ENCODE measurements at places on chromosomes 2 and 18. TPM values are rescaled to one million over a fixed set of nuclear protein-coding genes. Genes with fewer than 3 reads are reported as not detected.

Gene SKA1
- 0.11 TPM for total RNA-seq

Gene ACMSD
- total RNA-seq: not detected

Gene LGALSL
- 15.5 TPM for total RNA-seq

DNA sequence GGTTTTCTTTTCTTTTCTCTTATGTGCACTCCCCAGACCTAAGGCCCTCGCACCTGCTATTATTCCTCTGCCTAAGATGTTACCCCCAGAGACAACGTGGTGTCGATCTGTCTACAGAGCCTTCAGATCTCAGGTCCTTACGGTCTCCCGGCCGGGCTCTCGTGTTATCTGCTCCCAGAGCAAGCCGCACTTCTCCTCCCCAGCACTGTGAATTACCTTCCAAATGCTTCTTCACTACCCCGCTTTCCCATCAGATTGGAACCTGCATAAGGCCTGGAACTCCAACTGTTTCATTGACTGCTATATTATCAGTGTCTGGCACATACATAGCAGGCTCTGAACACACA lies 71.2 kb upstream of the ODC1 start:
- H3K4me1 ChIP-seq: no peaks in the 10 kb centered on the region
- no peaks in the 10 kb centered on the region for H3K27me3 ChIP-seq
- no peaks in the 10 kb centered on the region for H3K36me3 ChIP-seq
- H3K4me3 ChIP-seq: no peak overlapping the region
- no peak for DNase-seq

- no peaks in the 10 kb centered on the region for H3K36me3 ChIP-seq
- peak; percentile 41 for DNase-seq
- H3K4me1 ChIP-seq: peaks cover 8% of the 10 kb centered on the region
- H3K27ac ChIP-seq: no peak overlapping the region
- H3K27me3 ChIP-seq: no peaks in the 10 kb centered on the region
- H3K4me3 ChIP-seq: no peak overlapping the region
Observed at GRCh38 chr2:33275689-33276444, 200.6 kb upstream of the RASGRP3 start.

DNA sequence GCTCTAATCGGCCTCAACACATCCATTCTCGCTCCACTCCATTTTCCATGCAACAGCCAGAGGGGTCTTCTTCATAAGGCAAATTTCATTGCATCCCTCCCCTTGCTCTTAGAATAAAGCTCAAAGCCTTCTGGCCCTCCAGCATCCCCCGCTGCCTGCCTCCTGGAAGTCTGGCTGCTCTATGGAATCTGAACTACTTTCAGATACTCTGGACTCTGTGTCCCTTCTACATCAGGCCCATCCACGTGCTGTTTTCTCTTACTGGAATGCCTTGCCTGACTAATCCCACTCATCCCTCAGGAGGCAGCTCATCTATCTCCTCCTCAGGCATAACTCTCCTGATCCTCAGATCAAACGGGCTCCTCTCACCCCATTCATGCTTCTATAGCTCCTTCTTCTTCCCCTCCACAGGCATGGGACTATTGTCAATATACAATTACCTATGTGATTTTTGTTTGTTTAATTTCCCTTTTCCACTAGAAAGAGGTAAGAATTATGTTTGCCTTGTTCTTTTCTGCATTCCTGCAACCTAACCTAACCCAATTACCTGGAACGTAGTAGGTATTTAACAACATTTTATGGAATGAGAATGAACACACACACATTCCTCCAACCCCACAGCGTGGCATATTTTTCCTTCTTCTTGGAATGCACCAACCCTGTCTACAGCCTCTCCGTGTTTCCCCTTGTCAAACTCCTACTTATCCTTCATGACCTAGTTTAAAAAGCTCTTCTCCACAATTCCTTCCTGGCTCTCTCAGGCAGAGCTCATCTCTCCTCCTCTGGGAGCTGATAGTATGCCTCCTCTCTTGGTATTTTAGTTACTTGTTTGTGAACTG lies 49.5 kb downstream of the LBH start:
- H3K4me1 ChIP-seq: no peaks in the 10 kb centered on the region
- H3K36me3 ChIP-seq: no peaks in the 10 kb centered on the region
- no peak overlapping the region for H3K27ac ChIP-seq

Gene DYSF
- total RNA-seq: 5.9 TPM

DNA sequence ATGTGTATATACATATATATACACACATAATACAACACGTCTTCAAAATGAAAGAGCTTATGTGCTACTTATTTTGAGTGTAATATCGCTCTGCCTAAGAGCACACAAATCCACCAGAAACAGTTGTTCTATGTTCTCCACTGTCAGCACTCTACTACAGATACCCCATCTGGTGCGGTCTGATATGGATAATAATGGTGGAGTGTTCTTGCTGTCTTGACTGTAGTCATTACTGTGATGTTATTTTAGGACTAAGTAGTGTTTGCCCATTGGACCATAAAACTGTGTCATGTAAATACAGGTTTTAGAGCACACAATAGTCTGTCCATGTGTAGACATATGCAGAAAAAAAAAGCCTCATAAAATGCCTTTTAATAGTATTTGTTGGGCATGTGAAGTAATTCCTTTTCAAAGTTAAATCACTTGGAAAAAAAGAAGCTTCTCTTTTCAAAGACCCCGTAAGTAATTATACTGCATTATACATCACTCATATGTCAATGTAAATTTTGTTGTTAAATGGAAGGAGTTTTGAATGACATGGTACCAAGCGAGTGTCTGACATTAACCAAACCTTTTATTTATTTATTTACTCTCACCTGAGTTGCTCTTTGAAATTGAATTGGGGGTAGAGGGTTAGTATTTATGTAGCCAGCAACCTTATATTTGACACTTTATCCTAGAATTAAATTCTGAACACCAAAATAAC lies 1249.2 kb upstream of the ZEB2 start:
- DNase-seq: no peak
- H3K4me3 ChIP-seq: no peak overlapping the region
- no peaks in the 10 kb centered on the region for H3K27me3 ChIP-seq
- H3K27ac ChIP-seq: no peak overlapping the region

- H3K4me3 ChIP-seq: no peak overlapping the region
- no peaks in the 10 kb centered on the region for H3K4me1 ChIP-seq
- H3K36me3 ChIP-seq: no peaks in the 10 kb centered on the region
- no peak overlapping the region for H3K27ac ChIP-seq
- DNase-seq: no peak
- no peaks in the 10 kb centered on the region for H3K27me3 ChIP-seq
Observed at GRCh38 chr2:3115301-3116042, 262.1 kb downstream of the EIPR1 start.

DNA sequence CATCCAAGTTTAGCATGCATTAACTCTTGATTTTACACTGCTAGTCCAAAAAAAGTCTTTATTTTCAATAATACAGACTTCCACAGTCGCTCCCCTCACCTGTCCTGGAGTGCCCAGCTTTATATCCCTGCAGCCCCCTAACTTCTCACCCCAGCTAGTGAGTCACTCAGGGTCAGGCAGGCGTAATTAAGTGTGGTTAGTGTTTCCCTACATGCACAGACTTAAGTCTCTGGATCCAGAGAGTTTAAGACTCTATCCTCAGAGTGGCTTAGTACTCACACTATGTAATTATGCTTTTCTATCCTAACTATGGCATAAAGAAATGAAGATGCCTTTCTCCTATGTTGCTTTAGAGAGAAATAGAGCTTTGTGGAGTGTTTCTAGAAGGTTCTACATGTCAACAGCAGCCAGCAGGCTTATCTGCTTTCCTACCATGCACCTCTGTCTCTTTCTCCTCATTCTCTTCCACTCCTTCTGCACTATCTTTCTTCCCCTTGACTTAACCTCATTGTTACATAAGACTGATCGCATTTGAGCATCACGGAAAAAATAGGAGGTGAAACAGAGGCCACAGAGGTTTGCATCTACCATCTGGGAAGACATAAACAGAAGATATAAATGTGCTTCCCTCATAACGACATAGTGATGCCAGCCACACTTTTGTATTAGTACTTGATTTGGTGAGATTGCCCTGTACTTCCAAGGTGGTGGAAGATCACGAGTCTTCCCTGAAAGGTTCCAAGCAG lies 34.4 kb upstream of the PMAIP1 start:
- H3K27me3 ChIP-seq: no peaks in the 10 kb centered on the region
- no peaks in the 10 kb centered on the region for H3K4me1 ChIP-seq
- H3K27ac ChIP-seq: no peak overlapping the region
- no peak overlapping the region for H3K4me3 ChIP-seq
- no peaks in the 10 kb centered on the region for H3K36me3 ChIP-seq

Gene HMSD
- total RNA-seq: not detected

DNA sequence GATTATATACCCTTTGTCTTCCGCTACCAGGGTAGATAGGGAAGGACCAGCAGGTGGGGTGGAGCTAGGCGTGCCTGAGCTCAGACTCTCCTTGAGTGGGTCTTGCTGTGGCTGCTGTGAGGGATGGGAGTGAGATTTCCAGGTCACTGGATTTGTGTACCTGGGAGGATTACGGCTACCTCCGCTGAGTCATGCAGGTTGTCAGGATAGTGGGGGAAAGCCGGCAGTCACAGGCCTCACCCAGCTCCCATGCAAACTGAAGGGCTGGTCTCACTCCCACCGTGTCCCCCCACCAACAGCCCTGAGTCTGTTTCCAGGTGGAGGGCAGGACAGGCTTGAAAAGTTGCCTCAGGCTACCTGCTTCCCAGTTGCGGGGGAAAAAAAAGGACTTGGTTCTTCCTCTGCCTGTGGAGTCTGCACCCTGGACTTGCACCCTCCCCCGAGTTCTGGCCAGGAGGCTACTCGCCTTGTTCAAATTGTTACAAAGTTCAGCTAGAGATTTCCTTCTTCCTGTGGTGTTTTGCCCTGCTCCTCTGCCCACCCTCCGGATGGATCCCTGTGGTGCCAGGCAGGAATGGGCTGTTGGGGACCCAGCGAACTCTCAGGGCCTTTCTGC lies 268.3 kb downstream of the VAPA start:
- H3K36me3 ChIP-seq: no peaks in the 10 kb centered on the region
- DNase-seq: no peak
- H3K4me1 ChIP-seq: no peaks in the 10 kb centered on the region
- no peak overlapping the region for H3K27ac ChIP-seq
- no peaks in the 10 kb centered on the region for H3K27me3 ChIP-seq

Gene TMEM163
- total RNA-seq: 2.0 TPM

Gene CCBE1
- total RNA-seq: 109 TPM

DNA sequence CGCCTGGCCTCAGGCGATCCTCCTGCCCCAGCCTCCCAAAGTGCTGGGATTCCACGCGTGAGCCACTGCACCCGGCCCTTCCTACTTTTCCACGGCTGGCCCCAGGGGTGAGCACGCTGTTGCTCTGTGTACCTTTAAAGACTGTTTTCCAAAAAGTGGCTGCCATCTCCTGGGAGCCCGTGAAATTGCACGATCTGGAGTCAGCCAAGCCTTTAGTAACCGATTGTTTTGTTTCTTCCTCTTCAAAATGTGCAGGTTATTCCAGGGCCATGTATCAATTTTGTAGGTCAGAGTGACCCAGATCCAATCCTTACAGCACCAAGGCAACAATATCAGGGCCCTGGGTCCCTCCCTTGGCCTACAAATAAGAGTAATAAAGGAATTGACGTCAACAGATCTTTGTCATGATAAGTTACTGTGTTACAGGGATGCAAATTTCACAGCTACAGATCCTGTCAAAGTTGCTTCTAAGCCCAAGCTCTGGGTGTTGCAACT lies 135.6 kb upstream of the ZNF236 start:
- DNase-seq: peak; percentile 85
- no peak overlapping the region for H3K27ac ChIP-seq
- H3K4me3 ChIP-seq: no peak overlapping the region

Gene ATP8B1
- total RNA-seq: 2.4 TPM

- no peaks in the 10 kb centered on the region for H3K27me3 ChIP-seq
- DNase-seq: no peak
- H3K27ac ChIP-seq: peak overlapping the region; percentile 92
- H3K4me3 ChIP-seq: no peak overlapping the region
- H3K36me3 ChIP-seq: no peaks in the 10 kb centered on the region
Observed at GRCh38 chr2:55052129-55053061, 2.1 kb upstream of the RTN4 start.

DNA sequence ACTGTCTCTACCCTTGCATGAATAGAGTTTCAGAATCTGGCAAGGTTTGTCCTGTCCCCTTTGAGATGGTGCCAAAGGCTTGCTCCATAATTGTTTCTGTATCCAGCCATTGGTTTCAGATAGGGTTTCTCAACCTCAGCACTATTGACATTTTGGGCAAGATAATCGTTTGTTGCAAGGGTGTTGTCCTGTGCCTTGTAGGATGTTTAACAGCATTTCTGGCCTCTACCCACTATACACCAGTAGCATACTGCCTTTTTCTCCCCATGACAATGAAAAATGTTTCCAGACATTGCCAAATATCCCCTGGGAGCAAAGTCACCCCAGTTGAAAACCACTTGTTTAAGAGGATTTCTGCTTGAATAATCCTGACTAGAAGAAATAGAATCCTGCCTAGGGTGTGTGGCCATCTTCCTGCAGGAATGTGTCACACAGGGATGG lies 126.8 kb downstream of the CDC42EP3 start:
- H3K27ac ChIP-seq: no peak overlapping the region
- no peak overlapping the region for H3K4me3 ChIP-seq
- DNase-seq: no peak

Gene HS1BP3
- total RNA-seq: 23.6 TPM

DNA sequence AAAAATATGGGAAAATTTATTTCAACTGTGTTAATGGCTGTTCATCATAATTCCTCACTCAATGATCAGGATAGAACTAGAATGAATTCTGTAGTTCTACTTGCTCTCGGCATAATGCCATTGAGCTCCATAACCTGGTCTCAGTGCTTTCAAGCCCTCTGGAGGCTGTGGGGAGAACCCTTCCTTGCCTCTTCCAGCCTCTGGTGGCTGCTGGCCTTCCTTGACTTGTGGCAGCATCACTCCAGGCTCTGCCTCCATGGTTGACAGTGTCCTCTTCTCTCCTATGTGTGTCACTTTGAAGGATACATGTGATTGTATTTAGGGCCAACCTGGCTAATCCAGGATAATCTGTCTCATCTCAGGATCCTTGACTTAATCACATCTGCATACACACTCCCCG lies 26.9 kb upstream of the CABYR start:
- H3K36me3 ChIP-seq: no peaks in the 10 kb centered on the region
- H3K4me3 ChIP-seq: no peak overlapping the region
- DNase-seq: no peak
- no peaks in the 10 kb centered on the region for H3K4me1 ChIP-seq
- no peaks in the 10 kb centered on the region for H3K27me3 ChIP-seq

Gene UGT1A3
- total RNA-seq: not detected

- H3K4me1 ChIP-seq: no peaks in the 10 kb centered on the region
- no peaks in the 10 kb centered on the region for H3K27me3 ChIP-seq
- no peak overlapping the region for H3K4me3 ChIP-seq
- DNase-seq: no peak
Observed at GRCh38 chr2:62038975-62039771, 133.7 kb downstream of the COMMD1 start.

DNA sequence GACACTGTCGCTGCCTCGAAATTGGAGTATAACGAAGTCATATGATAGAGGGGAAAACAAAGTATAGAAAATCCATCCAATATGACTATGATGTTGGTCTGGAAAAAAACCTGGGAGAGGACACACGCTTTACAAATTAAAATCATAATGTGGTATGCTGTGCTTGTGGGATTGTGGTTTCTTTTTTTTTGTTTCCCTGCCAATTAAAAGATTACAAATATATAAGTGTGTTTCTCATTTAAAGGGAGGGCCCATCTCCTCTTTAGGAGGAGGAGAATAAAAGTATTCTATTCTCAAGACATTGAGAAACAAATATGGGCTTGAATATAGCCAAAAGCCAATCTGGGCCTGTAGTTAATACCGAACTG lies 86.6 kb downstream of the EPHA4 start:
- no peak overlapping the region for H3K4me3 ChIP-seq
- no peaks in the 10 kb centered on the region for H3K4me1 ChIP-seq
- H3K36me3 ChIP-seq: no peaks in the 10 kb centered on the region

Data from ovary (tissue), 10 donors.